Right hindlimb (tissue), 1 donor: ENCODE measurements at places on chromosomes 5 and 9.

- DNase-seq: peak; percentile 66
These were observed 42.2 kb upstream of the PDE8B start for GRCh38 chr5:77168161-77168878.

DNA sequence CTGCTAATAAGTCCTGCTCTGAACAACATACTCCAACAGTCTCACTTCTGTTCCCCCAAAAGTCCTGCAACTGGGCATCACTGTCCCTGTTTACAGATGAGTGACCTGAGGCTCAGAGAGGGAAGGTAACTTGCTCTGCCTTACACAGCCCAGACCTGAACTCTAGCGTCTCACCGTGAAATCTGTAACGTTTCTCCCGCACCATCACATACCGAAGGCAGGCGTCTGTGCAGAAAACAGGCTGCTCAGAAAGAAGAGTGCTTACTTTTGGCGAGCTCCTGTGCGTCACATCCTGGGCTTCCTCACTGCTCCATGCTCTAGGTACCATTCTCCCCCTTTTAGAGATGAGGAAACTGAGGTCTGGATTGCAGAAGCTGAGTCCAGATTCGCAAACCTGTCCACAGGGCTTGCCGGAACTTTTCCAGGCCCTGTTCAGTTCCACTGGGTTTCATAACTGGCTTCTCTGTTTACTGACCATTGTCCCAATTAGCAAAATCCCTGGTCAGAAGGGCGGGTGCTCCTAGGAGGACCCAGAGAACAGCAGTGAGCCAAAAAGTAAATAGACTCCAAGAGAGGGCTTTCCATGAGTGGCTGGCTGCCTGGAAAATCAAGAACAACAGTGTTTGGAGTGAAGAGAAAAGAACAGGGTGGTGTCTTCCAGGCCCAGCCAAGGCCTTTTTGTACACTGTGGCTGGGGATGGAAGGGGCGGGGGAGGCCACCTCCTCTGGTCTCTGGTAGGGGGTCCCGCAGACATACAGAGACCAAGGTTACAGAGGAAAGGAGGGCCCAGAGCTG lies 27.1 kb downstream of the GSN start:
- DNase-seq: peak; percentile 82

GRCh38 chr5:31763424-31763823 lies 124.5 kb downstream of the PDZD2 start:
- no peak for DNase-seq

GRCh38 chr9:105479846-105480245 lies 32.0 kb downstream of the FSD1L start:
- no peak for DNase-seq

DNA sequence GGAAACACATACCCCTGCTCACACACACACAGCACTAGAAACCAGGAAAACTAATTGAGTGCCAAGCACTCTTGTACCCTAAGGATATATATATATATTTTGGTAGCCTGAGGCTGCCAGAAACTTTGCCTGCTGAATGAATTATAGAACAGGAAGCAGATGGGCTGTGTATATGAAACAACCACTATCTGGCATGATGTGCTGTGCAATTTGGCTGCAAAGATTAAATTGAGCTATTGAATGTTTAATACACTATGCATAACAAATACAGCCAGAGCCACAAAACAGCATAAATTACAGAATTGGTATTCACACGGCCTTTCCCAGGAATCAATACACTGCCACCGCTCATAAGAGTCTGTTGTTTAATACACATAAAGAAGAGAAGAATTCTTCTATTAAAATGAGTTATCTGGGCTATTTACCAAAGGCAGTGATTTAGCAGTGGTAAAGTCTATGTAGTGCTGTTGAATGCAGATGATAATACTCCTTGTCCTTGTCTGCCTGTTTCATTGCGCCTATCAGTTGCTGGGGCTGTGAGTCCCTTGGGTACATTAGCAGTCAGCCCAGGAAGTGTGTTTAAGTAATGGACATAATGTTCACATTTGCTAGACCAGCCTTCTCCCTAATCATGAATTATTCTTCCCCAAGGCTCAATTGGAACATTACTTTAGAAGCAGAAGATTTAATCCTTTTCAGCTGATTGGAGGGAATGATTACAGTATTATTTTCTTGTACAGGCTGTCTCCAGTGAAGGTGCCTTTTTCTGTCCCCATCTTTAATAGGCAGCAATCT lies 294.3 kb downstream of the TLE1 start:
- DNase-seq: peak; percentile 68

- DNase-seq: no peak
These were observed 158.1 kb downstream of the SIL1 start for GRCh38 chr5:139040081-139040480.

GRCh38 chr5:61651195-61651594 lies 319.1 kb downstream of the ZSWIM6 start:
- DNase-seq: no peak

- no peak for DNase-seq
These were observed 318.8 kb downstream of the FAM170A start for GRCh38 chr5:119948162-119948561.

GRCh38 chr9:124574534-124575375 lies 67.6 kb upstream of the NR5A1 start:
- no peak for DNase-seq

DNA sequence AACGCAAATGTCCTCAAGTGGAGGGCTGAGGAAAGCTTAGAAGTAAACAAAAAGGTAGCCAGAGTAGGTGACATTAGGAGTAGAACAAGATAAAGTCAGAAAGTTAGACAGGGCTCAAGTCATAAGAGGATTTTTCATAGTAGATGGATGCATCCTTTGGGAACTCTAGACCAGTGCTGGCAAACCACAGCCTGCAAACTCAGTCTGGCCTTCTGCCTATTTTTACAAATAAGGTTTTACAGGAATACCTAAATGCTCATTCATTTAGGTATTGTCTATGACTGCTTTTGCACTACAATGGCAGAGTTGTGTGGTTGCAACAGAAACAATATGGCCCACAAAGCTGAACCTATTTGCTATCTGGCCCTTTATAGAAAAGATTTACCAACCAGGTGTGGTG lies 116.0 kb upstream of the HMHB1 start:
- DNase-seq: no peak

GRCh38 chr9:129287619-129288305 lies 109.7 kb upstream of the IER5L start:
- DNase-seq: no peak

DNA sequence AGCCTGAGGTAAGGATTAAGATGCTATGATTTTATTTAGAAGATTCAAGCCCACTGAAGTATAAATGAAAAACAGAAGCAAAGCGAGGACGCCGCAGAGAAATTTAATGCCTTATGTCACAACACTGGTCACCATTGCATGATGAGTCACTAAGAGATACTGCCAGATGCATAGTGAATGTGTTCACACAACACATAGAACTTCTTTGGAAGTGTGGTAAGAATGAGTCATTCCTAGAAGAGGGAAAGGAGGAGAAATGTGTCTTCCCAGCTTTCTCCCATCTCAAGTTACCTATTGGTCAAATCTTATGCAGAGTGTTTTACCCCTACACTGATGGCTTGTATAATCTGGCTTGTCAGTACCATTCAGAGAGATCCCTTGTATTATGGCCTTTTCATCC lies 465.3 kb upstream of the ARRDC3 start:
- DNase-seq: no peak

DNA sequence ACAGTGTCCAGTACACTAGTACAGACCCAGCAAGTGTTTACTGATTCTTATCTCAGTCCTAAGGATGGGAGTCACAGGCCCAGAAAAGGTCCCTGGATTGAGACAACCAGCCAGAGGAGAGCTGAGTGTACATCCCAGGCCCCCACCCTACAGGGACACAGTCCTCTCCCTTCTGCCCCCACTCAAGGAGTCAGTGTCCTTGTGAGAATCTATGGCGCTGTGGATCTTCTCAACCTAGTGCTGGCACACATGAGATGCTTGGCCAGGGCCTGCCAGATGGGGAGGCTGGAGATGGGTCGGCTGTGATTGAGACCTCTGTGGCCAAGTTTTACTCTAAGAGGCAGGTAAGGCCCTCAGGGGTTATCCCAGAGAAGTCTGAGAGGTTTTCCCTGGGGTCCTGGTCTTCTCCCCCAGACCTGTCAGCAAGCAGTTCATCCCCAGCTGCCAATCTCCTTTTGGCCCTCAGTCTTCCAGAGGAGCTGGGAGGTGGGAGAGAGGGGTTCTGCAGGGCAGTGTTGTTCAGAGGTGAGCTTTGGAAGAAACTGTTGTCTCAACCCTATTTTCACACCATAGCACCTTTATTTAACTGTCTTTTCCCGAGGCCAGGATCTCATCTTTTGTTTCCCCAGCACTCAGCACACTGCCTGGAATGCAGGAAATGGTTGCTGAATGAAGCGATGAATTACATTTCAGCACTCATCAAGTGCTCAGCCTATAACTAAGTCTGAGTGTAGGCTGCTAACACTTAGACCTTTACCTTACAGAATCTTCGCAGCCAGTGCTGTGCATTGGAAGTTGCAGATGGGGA lies 3.2 kb upstream of the NSD1 start:
- no peak for DNase-seq
